Endothelial cell of umbilical vein (primary cell): ENCODE measurements at places on chromosomes 13 and 19. TPM values are rescaled to one million over a fixed set of nuclear protein-coding genes. Genes with fewer than 3 reads are reported as not detected.
A peak's percentile ranks its signal among the peaks of the same experiment; 100 is the strongest.

- peaks cover 2% of the 10 kb centered on the region for H3K4me1 ChIP-seq
- no peak for DNase-seq
- H3K27ac ChIP-seq: no peak overlapping the region
- H3K36me3 ChIP-seq: no peaks in the 10 kb centered on the region
- H3K4me3 ChIP-seq: no peak overlapping the region
- H3K27me3 ChIP-seq: no peaks in the 10 kb centered on the region
Observed at GRCh38 chr13:51269039-51269438, 46.8 kb downstream of the FAM124A start.

DNA sequence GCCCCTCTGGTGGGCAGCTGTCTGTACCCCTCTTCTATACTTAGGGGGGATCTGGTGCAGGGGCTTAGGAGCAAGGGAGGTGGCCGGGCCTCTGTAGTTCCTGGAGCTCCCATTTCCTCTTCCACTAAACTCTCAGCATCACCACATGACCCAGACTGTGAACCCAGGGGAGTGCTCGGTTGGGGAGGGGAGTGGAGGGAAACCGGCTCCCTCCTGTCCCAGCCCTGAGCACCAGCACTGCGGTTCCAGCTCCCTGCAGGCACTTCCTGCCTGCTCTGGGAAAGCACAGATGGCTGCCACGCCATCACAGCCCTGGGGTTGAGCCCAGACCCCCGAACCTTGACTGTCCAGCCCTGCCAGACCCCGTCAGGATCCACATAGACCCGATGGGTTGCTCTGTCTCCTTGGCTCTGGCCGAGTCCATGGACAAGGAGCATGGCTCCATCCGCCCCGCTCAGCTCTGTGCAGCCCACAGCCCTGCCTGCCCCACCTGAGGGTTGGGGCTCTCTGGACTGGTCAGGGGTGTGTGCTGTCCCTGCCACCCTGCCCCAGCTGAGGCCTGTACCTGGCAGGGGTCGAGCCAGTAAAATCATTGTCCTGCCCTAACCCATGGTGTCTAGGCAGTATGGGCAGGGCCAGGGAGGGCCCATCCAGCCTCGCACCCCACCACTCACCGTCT, 36.0 kb upstream of the SLC7A10 start:
- no peaks in the 10 kb centered on the region for H3K27me3 ChIP-seq
- H3K27ac ChIP-seq: no peak overlapping the region
- H3K36me3 ChIP-seq: no peaks in the 10 kb centered on the region
- no peaks in the 10 kb centered on the region for H3K4me1 ChIP-seq

- no peaks in the 10 kb centered on the region for H3K27me3 ChIP-seq
- DNase-seq: no peak
- H3K4me1 ChIP-seq: no peaks in the 10 kb centered on the region
- no peaks in the 10 kb centered on the region for H3K36me3 ChIP-seq
Observed at GRCh38 chr19:16927883-16928282, 39.1 kb downstream of the F2RL3 start.

GRCh38 chr13:112943309-112944125, 25.5 kb upstream of the MCF2L start:
- peaks cover 7% of the 10 kb centered on the region for H3K27me3 ChIP-seq
- no peaks in the 10 kb centered on the region for H3K36me3 ChIP-seq
- peak overlapping the region; percentile 0 for H3K4me3 ChIP-seq
- H3K4me1 ChIP-seq: peaks cover 4% of the 10 kb centered on the region

- H3K27me3 ChIP-seq: no peaks in the 10 kb centered on the region
- no peak for DNase-seq
- no peaks in the 10 kb centered on the region for H3K36me3 ChIP-seq
- no peaks in the 10 kb centered on the region for H3K4me1 ChIP-seq
Observed at GRCh38 chr13:59603646-59604045, 560.1 kb downstream of the DIAPH3 start.

GRCh38 chr19:32404933-32405430, 588 bp upstream of the DPY19L3 start:
- peak overlapping the region; percentile 95 for H3K27ac ChIP-seq
- no peaks in the 10 kb centered on the region for H3K27me3 ChIP-seq
- H3K4me1 ChIP-seq: peaks cover 8% of the 10 kb centered on the region
- peaks cover 4% of the 10 kb centered on the region for H3K36me3 ChIP-seq
- peak overlapping the region; percentile 97 for H3K4me3 ChIP-seq
- DNase-seq: no peak

DNA sequence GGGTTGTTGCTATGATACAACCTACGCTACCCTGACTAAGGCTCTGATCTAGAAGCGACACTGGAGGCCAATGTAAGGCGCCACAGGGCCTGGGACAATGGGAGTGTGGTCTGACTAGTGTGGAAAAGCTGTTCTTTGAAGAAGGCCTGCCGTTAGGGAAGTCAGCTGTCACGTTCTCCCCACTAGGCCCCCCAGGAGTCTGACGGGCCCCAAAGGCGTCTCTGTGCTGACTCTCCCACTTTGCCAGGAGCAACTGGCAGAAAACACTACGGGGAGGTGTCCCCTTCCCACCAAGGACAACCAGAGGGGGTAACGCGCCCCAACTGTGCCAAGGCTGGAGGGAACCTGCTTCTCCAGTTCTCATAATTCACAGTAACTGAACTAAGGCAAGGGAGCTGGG, 25.3 kb upstream of the EIF3G start:
- no peak overlapping the region for H3K4me3 ChIP-seq
- H3K27ac ChIP-seq: no peak overlapping the region
- no peaks in the 10 kb centered on the region for H3K4me1 ChIP-seq
- DNase-seq: no peak

GRCh38 chr13:30044932-30045331, 194.5 kb upstream of the UBL3 start:
- H3K36me3 ChIP-seq: no peaks in the 10 kb centered on the region
- no peak overlapping the region for H3K27ac ChIP-seq
- no peak overlapping the region for H3K4me3 ChIP-seq
- no peak for DNase-seq
- H3K27me3 ChIP-seq: no peaks in the 10 kb centered on the region
- no peaks in the 10 kb centered on the region for H3K4me1 ChIP-seq

DNA sequence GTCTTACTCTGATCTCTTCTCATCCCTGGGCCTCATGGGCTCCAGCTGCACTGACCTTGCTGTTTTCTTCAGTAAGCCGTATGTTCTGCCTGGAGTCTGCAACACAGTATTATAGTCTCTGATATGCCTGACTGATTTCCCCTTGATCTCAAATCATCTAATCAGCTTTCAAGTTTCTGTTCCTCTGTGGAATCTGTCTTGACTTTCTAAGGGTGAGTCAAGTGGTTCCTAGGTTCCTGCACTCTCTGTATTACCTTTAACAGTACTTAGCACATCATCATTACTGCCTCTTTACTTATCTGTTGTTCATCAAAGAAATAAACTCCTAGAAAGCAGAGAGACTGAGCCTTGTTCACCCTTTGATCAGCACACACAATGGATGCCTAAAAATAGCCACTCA, 350.7 kb downstream of the LMO7 start:
- no peaks in the 10 kb centered on the region for H3K4me1 ChIP-seq
- no peaks in the 10 kb centered on the region for H3K27me3 ChIP-seq
- no peak overlapping the region for H3K4me3 ChIP-seq
- H3K36me3 ChIP-seq: no peaks in the 10 kb centered on the region

DNA sequence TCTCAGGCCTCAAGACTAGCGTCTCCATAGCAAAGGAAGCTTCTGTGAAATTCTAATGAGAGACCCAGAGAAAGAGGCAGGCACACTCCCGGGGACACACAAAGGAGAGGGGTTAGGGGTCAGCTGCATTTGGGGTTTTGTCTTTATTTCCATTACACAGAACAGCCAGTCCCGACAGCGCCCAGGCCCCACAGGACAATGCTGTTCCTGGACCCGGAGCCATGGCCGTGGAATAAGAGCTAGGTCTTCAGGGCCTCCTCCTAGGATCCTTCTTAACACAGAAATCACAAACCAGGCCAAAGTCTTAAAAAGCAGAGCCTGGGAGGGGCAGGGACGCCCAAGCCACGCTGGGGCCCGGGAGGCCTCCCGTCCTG, 22.8 kb downstream of the KCTD15 start:
- H3K27ac ChIP-seq: peak overlapping the region; percentile 69
- no peak for DNase-seq
- H3K4me3 ChIP-seq: no peak overlapping the region
- H3K4me1 ChIP-seq: peaks cover 26% of the 10 kb centered on the region
- no peaks in the 10 kb centered on the region for H3K36me3 ChIP-seq

- no peak overlapping the region for H3K4me3 ChIP-seq
- no peaks in the 10 kb centered on the region for H3K27me3 ChIP-seq
- no peaks in the 10 kb centered on the region for H3K36me3 ChIP-seq
- no peak for DNase-seq
Observed at GRCh38 chr19:32174386-32175113, 170.9 kb upstream of the ZNF507 start.

- peaks cover 10% of the 10 kb centered on the region for H3K27me3 ChIP-seq
- H3K36me3 ChIP-seq: no peaks in the 10 kb centered on the region
- H3K27ac ChIP-seq: peak overlapping the region; percentile 85
- H3K4me3 ChIP-seq: peak overlapping the region; percentile 79
- H3K4me1 ChIP-seq: peaks cover 16% of the 10 kb centered on the region
Observed at GRCh38 chr19:42074513-42075363, 1.2 kb upstream of the ZNF574 start.

DNA sequence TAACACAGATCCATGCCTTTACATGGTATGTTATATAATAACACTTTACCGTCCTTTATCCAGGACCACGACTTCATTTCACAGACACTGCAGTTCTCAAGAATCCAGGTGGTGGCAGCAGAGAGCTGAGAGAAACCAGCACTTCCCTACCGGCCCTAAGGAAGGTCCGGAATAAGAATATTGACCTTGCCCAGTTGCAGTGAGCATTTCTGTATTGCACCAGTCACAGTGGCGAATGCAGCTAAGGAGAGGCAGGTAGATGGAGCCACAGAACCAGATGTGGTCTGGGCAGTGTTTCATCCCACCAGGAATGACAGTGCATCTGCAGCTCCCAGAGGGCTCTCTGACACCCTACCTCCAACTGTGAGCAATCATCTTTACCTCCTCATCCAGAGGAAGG, 44.6 kb downstream of the ZNF787 start:
- H3K36me3 ChIP-seq: no peaks in the 10 kb centered on the region
- H3K27ac ChIP-seq: no peak overlapping the region
- peak; percentile 66 for DNase-seq

DNA sequence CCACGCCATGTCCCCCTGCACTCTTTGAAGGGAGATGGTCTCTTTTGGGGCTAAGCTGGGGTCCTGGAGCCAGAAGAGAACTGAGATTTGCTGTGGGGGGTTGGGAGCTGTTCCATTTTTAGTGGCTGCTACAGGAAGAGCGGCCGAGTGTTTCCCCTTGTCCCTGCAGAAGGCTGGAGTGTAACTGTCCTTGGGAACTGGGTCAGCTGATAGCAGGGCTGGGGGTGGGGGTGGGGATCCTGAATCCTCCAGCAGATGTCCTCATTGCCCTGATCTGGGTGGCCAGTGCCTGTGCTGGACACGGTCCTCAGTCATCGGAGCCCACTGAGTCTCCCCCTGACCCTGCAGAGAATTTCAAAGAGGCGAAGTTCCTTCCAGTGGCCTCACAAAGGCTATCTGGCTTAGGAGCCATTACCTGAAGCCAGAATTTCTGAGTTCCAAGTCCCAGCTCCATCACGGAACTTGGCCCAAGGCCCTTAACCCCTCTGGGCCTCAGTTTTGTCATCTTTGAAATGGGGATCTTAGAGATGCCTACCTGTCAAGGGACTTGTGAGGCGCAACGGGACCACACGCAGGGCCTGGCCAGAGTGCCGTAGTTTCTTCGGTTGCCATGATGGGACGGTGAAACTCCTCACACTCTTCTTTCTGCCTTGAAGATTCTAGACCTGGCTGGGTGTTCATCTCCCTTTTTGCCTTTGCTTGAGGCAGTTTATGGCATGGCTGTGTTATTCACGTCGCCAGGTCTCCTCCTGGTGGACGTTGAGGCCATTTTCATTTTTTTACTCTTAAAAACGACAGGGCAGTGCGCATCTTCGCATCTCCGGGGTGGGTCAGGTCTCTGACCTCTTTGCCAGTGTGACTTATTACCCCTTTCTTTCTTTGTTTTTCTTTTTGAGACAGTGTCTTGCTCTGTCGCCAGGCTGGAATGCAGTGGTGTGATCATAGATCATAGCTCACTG, 51.9 kb downstream of the DNM2 start:
- H3K4me1 ChIP-seq: peaks cover 3% of the 10 kb centered on the region
- peak; percentile 53 for DNase-seq
- peaks cover 11% of the 10 kb centered on the region for H3K36me3 ChIP-seq
- H3K27ac ChIP-seq: no peak overlapping the region

The LGI4 gene
- not detected in 2 replicates for total RNA-seq

The ACP5 gene
- total RNA-seq: not detected in 2 replicates

The KLK6 gene
- total RNA-seq: not detected in 2 replicates

The SKA3 gene
- total RNA-seq: 25.9 and 28.7 TPM in 2 replicates

The CD70 gene
- total RNA-seq: not detected in 2 replicates

The KLK3 gene
- not detected in 2 replicates for total RNA-seq

The RUBCNL gene
- not detected in 2 replicates for total RNA-seq

The IL12RB1 gene
- total RNA-seq: not detected in 2 replicates

The ONECUT3 gene
- not detected in 2 replicates for total RNA-seq

The C19orf33 gene
- 4.3 and 18.9 TPM in 2 replicates for total RNA-seq

The MYO9B gene
- 119 and 124 TPM in 2 replicates for total RNA-seq

The PRR36 gene
- total RNA-seq: not detected in 2 replicates

The LGALS14 gene
- total RNA-seq: not detected in 2 replicates

The BLVRB gene
- 30.8 and 35.8 TPM in 2 replicates for total RNA-seq

The CRX gene
- total RNA-seq: not detected in 2 replicates

The GRK1 gene
- total RNA-seq: not detected in 2 replicates

The RFX1 gene
- total RNA-seq: 14.4 and 14.7 TPM in 2 replicates
